ENCODE measurements at places on chromosomes 7 and 10.

GRCh38 chr7:81516898-81517297 lies 252.9 kb downstream of the HGF start:
- DNase-seq: no peak

GRCh38 chr7:27746978-27747377 lies 7.0 kb downstream of the TAX1BP1 start:
- DNase-seq: no peak

GRCh38 chr7:2649991-2650390 lies 18.2 kb downstream of the TTYH3 start:
- DNase-seq: no peak

- peak; percentile 83 for DNase-seq
Measured at GRCh38 chr7:139645572-139646523, 122.4 kb downstream of the CLEC2L start.

GRCh38 chr7:128740996-128741395 lies 1.8 kb downstream of the CALU start:
- peak; percentile 20 for DNase-seq

GRCh38 chr10:131655101-131655849 lies 245.5 kb upstream of the PPP2R2D start:
- no peak for DNase-seq

DNA sequence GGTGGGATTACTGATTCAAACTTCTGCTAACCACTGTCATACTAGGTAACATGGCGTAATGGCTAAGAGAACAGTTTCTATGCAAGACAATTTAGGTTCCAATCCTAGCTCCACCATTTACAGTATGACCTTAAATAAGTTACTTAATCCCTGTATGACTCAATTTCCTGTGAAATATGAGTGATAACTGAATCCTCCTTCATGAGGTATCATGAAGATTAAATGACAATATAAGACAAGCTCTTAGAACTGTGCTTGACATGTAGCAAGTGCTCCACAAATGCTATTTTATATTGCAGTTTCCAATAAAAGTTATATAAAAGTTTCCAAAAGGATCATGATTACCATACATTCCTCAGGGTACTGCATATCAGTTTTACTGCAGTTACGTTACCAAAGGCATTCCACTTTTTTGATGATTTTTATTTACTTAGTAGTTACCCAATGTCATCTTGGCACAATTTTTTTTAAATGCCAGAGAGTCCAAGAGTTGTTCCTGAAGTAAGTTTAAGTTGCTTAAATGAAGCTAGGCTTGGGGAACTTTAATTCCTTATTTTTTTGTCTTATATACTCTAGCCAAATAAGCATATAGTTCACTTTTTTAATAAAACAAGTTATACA lies 7.1 kb downstream of the DOCK4 start:
- peak; percentile 79 for DNase-seq

DNA sequence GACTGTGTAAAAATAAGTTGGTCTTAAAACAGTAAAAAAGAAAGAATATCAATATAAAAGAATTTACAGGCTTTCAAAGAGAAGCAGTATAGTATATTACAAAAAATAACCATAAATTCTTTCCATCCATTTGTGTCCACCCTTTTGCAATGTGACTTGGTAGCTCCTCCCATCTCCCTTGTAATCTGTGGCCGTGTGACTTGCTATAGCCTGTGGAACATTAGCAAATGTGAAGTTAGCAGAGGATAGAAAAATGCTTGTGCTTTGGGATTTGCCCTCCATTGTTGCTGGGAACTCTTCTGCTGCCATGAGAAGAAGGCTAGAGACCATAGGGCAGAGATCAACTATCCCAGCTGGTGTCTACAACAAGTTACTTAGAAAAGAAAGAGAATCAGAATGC lies 30.2 kb downstream of the KLHL7 start:
- peak; percentile 10 for DNase-seq

DNA sequence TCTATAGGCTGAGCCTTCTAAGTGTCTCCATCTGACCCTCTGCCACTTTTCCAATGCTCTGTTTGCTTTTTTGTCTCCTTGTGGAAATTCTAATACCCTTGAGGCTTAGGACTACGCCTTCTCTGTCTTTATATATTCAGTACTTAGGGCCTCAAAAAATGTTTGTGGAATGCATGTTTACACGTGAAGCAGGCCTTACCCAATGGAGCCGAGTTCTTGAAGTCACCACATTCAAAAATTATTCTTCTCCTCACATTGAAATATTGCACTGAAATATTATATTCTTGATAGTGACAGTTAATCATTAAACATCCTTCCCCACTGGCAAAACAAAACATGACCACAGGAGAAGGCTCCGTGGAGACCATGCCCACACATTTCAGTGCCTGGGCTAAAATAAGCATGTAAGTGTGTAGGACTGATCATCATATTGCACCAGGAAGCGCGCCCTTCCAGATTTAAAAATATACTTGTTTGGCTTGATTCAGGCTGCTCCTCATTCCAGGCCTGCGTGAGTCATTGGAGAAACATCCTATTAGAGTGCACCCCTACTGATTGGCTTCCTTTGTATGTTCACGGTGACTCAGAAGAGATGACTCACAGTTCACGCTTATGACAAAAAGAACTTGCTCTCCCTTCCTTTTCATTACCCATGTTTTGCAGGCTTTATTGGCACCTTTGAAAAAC lies 307.4 kb upstream of the AOAH start:
- peak; percentile 99 for DNase-seq

DNA sequence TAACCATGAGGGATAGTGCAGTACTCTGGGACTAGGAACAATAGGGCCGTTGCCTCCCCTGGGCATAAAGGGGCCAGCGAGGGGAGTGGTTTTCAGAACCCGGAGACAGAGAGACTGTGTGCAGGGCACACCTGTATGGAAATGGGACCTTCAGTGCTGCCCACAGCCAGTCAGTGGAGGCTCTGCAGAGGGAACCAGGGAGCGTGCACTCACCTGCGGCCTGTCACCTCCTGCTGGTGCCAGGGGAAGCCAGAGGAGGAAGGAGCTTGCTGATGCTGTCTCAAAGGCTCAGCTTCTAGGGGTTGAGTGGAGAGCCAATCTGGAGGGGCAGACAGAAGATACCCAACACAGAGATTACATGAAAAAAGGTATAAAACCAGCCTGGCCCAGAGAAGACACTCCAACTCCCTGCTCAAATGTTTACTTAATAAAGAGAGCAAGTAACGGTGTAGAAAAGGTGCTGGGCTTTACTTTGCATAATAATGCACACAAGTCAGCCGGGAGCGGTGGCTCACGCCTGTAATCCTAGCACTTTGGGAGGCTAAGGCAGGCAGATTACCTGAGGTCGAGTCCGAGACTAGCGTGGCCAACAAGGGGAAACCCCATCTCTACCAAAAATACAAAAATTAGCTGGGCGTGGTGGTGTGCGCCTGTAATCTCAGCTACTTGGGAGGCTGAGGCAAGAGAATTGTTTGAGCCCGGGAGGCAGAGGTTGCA lies 35.5 kb upstream of the WAPL start:
- no peak for DNase-seq

GRCh38 chr10:72830625-72831024 lies 62.9 kb upstream of the OIT3 start:
- no peak for DNase-seq

GRCh38 chr10:65611592-65611991 lies 1314.2 kb upstream of the LRRTM3 start:
- DNase-seq: peak; percentile 45

DNA sequence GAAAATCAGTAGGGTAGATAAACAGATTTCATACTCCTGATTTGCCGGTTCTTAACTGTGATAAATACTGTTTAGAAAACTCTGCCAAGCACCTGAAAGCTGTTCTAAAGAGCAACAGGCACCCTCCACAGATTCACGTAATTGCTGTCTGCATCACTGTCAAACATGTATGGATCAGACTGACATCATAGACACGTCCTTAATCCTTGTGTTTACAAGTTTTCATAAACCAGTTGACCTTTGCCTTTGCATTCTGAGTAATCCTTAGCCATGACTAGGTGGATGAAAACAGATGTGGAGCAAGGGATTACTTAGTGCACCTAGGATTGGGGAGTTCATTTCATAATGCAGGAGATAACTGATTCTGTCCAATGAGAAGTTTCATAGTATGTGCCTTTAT lies 41.6 kb downstream of the SLC39A12 start:
- DNase-seq: peak; percentile 92

- DNase-seq: peak; percentile 76
Measured at GRCh38 chr7:96407427-96407826, 85.5 kb upstream of the SLC25A13 start.

GRCh38 chr7:116426428-116427156 lies 72.9 kb upstream of the CAV2 start:
- peak; percentile 90 for DNase-seq

GRCh38 chr7:101179117-101179516 lies 976 bp downstream of the NAT16 start:
- no peak for DNase-seq

DNA sequence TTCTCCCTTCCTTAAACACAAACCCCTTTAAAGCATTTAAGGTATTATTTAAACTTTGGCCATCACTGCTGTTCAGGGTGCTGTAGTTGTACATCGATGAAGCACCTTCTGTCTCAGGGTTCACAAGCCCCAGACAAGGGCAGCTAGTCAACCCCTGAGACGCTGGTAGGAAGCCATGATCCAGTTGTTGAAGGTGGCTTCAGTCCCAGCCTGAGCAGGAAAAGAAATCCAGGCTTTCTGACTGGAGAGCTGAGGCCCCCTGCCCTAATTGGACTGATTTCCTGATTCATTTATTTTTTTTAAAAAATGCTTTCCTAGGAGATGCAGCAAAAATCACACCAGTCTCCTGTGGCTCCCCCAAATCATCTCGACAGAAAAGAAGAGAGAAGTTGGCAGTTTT lies 15.8 kb downstream of the CPA1 start:
- no peak for DNase-seq

DNA sequence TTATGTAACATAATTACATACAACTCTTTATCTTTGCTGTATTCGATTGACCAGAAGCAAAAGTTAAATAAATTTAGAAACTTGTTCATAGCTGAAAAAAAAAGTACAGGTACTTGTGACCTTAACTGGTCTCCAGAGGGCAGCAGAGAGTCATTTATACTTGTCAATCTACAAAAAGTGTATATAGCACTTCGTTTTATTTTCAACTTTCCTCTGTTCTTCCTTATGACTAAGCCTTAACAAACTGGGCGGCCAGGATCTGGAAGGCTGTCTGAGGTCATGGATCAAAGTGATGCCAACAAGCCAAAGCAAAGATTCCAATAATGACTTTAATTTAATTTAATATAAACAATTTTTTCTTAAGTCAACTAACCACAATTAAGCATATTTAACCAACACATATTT lies 29.8 kb downstream of the C10orf67 start:
- peak; percentile 85 for DNase-seq

GRCh38 chr10:97412891-97413304 lies 11.8 kb upstream of the RRP12 start:
- peak; percentile 58 for DNase-seq

DNA sequence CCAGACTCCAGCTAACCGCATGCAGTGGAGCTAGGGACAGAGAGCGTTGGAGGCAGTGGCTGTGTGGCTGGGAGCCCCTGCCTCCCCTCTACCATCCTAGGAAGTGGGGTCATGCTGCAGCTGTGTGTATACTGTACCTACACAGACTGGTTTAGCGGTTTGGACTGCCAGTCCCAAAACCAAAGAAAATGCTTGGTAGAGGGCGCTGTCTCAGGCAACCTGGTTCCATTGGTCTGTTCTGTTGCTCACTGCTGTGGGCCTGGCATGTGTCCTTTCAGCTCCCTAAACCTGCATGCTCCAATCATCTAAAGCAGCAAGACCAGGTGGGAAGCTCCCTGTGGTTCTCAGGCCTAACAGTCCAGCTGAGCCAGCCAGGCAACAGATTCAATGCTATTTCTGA lies 4.5 kb downstream of the RBP4 start:
- no peak for DNase-seq

GRCh38 chr10:3658766-3659165 lies 126.2 kb downstream of the KLF6 start:
- DNase-seq: no peak

DNA sequence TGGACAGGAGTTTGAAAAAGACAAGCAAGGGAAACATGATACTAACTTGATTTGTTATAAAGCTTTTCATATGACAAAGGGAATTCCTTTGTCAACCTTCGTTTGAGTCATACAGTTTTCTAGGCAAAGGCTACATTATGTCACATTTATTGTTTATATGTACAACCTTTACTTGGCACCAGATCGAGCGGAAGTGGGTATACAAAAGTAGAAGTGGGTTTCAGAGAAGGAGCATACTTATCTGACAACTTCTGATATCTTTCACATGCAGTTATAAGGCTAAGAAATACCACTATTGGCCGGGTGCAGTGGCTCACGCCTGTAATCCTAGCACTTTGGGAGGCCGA lies 11.0 kb downstream of the STMP1 start:
- peak; percentile 72 for DNase-seq

- DNase-seq: no peak
Measured at GRCh38 chr7:47809387-47809786, 138.9 kb downstream of the PKD1L1 start.

GRCh38 chr10:15290671-15291070 lies 80.4 kb downstream of the FAM171A1 start:
- no peak for DNase-seq

- DNase-seq: peak; percentile 60
Measured at GRCh38 chr7:106369352-106369751, 84.6 kb upstream of the NAMPT start.

DNA sequence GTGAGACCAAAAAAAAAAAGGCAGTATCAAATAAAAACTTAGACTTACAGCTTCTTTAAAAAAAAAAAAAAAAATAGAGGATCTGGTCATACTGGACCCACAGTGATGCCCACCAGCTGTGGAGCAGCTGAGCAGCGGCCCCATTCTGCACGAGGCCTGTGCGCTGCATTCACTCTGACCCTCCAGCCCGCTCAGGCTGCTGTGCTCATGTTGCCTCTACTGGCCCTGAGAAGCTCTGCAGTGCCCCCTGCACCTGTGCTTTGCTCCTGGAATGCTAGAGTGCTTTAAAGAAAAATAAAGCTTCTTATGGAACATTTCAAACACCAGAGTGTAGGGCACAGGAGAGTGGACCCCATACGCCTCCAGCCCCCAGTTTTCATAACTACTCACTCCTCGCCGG lies 33.2 kb downstream of the TMEM120A start:
- DNase-seq: no peak

- no peak for DNase-seq
Measured at GRCh38 chr10:20744821-20745220, 152.3 kb downstream of the NEBL start.

DNA sequence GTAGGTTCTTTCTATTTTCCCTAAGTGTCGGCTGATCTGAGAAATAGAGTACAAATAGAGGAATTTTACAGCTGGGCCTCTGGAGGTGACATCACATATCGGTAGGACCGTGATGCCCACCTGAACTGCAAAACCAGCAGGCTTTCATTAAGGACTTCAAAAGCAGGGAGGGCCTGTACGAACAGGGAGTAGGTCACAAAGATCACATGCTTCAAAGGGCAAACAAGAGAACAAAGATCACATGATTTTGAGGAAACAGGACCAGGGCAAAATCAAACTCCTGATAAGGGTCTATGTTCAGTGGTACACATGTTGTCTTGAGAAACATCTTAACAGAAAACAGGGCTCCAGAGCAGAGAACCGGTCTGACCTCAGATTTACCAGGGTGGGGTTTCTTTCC lies 88.9 kb downstream of the CNNM2 start:
- DNase-seq: no peak

DNA sequence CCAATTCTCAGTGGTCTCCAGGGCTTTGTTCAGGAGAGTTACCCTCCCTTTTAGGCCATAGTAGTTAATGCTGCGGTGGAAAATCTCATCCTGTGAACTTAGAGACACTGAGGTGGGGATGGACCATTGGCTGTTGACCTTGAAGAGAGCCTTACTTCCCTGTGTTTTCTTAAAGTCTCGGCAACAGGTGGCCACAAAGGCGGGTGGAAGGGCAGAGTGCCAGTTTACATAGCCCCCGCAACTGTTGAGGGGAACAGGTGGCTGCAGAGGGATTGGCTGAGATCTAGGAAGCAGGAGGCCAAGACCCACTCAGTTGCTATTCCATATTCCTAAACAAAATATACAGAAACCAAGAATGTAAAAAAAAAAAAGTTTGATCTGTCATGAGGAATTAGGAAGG lies 160.6 kb downstream of the ST7 start:
- no peak for DNase-seq

Measured in iris pigment epithelial cell (primary cell).